ENCODE measurements at places on chromosomes 16 and 17. TPM values are rescaled to one million over a fixed set of nuclear protein-coding genes. Genes with fewer than 3 reads are reported as not detected.

- DNase-seq, result no peak
These were observed 9.7 kb downstream of the ERN1 start for GRCh38 chr17:64120159-64120810.

GRCh38 chr17:34843682-34844081 lies 117.6 kb downstream of the CCT6B start:
- DNase-seq, result no peak

DNA sequence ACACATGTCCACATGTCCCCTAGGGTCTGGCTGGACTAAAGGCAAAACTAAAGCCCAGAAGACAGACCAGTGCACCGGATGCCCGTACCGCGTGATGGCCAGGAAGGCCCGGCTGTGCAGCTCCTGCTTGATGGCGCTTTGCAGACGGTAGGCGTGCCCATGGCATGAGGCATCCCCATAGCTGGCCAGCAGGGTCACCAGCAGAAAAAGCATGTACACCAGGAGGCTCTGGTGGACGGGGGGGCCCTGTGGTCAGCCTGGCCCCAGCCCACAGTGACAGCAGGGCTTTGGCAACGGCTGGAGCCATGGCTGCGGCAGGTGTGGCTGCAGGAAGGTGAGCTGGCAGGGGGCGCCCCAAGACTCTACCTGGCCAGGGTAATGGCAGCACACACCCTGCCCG lies 42.8 kb downstream of the PKD1 start:
- no peak for DNase-seq

- no peak for DNase-seq
These were observed 11.3 kb upstream of the PHOSPHO1 start for GRCh38 chr17:49241692-49242397.

GRCh38 chr17:41692722-41693521 lies 4.2 kb downstream of the EIF1 start:
- no peak for DNase-seq

- no peak for DNase-seq
These were observed 48.3 kb upstream of the GPR139 start for GRCh38 chr16:20122011-20122410.

GRCh38 chr17:75266316-75267152 lies 4.5 kb downstream of the MIF4GD start:
- peak; percentile 59 for DNase-seq

ZFP3 gene
- total RNA-seq, result 6.6 TPM

MYH8 gene
- 0.37 TPM for total RNA-seq

Data from spleen (tissue), 13 donors.